Stromal cell of bone marrow (primary cell): ENCODE measurements at places on chromosomes 12 and 14.

DNA sequence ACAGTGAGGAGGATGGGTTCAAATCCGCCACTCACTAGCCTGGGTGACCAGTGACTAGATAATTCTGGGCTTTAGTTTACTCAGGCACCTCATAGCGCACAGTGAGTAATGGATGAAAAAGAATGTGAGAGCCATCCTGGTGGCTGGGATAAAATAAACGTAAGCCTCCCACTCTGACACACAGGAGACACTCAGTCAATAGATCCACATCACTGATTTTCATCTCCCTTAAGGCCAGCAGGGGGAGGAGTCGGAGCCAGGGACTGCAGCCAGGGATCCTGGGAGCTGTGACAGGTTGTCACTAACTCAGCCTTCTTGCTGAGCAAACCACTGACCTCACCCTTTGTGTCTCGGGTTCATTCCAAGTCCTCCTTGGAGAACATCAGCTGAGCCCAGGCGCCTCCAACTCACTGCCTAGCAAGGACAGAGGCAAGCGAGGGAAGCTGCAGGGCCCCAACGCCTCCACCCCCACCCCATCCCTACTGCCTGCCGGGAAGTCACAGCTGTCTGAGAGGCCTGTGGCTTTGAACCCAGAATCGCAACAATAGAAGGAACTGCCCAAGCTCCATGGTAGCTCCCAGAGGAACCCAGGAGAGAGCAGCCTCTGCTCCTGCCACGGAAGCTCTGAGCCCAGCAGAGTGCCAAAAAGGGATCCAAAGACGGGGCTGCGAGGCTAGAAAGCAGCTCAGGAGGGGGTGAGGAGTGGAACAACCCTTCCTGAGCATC lies 30.7 kb downstream of the PXN start:
- DNase-seq, result peak; percentile 96

- no peak for DNase-seq
Measured at GRCh38 chr14:101361451-101362433, 199.6 kb upstream of the DIO3 start.

DNA sequence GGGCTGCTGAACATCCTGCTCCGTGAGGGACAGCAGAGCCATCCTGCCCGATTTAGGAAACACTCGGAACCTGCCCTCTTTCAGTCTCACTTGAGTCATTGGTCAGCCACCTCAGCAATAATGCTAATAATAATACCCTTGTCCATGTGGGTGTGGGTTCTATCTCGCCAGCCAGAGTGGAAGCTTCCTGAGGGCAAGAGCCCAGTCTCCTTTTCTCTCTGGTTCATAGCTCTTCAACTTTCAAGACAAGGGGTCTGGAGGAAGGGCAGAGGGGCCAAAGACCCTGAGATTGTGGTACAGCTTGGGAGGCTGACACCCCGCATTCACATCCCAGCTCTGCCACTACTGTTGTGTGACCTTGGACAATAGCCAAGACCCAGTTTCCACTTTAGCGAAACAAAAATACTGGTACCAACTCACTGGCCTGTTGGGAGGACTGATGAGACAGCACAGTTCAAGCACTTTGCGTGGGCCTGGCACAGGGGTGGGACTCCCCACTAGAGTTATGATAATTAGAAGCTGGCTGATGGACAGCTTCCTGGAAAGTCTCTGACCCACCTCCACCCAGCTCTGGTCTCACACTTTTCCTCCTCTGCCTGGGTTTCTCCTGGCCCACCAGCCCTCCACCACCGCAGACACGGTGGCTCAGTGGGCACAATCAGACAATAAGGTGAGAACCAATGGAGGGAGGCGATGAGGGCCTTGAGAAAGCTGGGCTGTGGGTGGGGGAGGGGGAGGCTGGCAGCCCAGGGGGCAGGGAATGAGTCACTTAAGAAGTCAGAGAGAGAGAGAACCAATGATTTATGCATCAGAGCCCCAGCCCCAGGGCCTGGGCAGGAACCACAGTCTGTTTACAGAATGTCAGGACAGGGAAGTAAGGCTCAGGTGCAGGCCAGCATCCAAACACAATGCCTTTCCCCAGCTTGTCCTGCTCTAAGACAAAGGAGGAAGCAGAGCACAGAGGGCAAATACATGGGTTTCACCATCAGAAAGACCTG lies 9.6 kb downstream of the FAIM2 start:
- DNase-seq, result no peak

- no peak for DNase-seq
Measured at GRCh38 chr14:94322648-94323570, at the start of gene SERPINA6. Gene SERPINA6 (minus strand): TSS chr14:94323336. CDS start chr14:94314648, 8,688 bp downstream.

DNA sequence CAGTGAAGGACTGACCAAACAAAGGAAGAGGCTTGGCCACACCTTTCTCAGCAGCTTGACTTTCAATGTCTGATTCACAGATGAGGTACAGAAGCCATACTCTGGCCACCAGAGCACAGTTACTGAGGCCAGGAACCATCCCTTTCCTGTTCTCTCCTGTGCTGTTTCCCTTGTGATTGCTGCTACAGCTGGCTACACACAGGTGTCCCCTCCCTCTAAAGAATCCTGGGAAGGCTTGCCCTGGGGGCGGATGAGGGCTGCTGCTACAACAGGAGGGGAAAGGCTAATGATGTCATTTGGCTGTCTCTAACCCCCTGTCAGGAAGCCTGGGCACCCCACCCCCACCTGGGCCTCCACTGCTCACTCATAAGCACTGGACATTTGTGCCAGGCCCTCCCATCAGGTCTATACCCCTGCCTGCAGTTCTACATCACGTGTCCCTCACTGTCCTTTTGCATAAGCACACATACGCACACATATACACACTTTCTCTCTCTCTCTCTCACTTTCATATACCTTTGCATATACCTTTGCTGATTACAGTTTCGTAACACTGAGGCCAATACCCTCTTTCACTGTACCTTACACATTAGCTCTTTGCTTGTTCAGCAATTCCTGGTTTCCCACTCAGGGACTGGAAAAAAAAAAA lies 41.4 kb downstream of the PRPF40B start:
- no peak for DNase-seq

DNA sequence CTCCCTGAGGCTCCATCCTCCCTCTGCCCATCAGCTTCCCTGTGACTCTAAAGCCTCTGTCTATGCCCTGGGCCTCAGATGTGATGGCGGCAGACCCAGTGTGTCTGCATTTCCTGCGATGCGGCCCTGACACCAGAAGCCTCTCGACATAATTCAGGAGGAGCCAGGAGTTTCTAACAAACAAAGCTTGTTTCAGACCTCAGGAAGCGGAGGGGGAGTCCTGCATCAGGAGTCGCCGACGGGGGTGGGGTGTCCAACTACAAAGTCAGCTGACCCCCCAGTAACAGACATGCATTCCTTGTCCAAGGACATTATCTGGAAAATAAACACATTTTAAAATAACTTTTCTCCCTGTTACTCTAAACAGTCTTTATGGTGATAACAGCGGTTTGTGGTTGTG lies 167.5 kb downstream of the DPF3 start:
- no peak for DNase-seq

DNA sequence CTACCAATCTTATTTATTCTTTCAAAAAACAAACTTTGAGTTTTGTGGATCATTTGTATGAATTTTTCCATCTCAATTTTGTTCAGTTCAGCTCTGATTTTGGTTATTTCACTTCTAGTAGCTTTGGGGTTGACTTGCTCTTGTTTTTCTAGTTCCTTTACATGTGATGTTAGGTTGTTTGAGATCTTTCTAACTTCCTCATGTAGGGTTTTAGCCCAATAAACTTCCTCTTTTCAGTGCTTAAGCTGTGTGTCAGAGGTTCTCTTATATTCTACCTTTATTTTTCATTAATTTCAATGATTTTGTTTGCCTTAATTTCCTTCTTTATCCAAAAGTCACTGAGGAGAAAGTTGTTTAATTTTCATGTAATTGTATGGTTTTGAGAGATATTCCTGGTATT lies 860.4 kb upstream of the FBXO33 start:
- DNase-seq, result no peak

GRCh38 chr12:24947541-24948419 lies 1.1 kb downstream of the BCAT1 start:
- DNase-seq, result no peak

GRCh38 chr12:80567401-80567800 lies 123.4 kb downstream of the PTPRQ start:
- DNase-seq, result no peak

DNA sequence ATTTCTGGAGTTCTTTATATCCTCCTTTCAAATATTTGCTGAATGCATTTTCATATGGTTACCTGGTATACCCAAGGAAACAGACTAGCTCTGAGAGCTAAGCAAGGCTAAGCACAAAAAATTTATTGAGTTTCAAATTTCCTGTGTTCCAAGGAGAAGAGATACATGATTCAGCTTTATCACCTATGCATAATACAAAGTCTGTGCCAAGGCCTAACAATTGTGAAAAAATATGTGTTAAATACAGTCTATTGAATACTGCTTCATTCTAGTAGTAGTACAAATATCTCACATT lies 103.7 kb upstream of the LGR5 start:
- DNase-seq, result no peak

GRCh38 chr14:34018125-34018524 lies 67.3 kb upstream of the EGLN3 start:
- no peak for DNase-seq

GRCh38 chr14:83342590-83342989 lies 1808.9 kb upstream of the SEL1L start:
- DNase-seq, result peak; percentile 59

- DNase-seq, result peak; percentile 54
Measured at GRCh38 chr12:49674318-49674981, 32.8 kb downstream of the FMNL3 start.

DNA sequence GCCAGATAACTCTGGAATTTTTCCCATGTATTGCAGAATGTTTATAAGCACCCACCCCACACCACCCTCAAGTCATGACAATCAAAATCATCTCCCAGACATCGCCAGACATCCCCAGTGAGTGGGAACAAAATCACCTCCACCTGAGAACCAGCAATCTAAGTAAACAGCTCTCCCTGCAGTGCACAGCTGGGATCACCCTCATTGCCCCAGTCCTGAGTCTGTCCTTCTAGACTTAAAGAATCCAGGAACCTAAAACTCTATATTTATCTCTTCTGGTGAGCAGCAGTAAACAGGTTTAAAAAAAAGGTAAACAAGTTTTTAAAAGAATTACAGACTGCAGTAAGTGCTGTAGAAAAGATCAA lies 43.3 kb upstream of the CMKLR1 start:
- DNase-seq, result no peak

DNA sequence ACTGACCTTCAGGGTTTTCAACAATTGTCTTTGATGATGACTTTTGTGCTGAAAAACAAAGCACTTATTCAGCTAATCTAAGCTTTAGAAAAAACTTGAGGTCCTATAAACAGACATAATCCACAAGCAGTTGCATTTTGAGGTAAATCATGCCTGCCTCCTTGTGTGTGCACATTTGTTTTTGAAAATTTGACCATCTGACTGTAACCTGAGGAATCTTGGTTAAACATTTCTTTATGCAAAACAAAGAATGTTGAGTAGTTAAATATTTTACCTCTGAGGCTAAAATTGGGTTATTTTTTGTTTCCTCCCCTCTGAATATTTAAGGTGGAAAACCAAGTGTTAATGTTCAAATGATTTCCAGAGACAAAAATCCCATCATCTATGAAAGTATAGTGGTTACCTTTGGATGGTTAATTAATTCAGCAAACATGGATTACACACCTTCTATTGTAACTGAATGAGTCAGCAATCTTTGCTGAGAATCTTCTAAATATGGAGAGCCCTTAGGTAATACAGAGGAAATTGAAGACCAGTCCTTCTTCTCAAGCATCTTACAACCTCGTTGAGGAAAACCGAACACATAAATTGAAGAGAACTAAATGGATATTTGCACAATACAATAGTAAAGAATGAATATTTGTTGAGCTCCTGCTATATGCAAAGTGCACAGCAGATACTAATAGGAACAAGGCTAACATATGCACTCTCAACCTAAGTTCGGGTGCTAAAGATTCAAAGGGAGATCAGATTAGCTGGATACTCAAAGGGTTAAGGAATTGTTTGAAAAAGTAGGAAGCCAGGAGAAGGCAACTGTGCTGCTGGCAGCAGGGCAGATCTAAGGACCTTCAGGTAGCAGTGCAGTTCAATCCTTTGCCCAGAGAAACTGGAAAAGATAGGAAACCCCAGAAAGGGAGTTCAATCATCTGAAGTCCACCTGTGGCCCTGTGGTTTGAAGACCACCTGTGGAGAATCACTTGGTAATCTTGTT lies 115.2 kb downstream of the BMP4 start:
- no peak for DNase-seq

- DNase-seq, result peak; percentile 65
Measured at GRCh38 chr14:99215277-99215676, 56.7 kb downstream of the BCL11B start.

DNA sequence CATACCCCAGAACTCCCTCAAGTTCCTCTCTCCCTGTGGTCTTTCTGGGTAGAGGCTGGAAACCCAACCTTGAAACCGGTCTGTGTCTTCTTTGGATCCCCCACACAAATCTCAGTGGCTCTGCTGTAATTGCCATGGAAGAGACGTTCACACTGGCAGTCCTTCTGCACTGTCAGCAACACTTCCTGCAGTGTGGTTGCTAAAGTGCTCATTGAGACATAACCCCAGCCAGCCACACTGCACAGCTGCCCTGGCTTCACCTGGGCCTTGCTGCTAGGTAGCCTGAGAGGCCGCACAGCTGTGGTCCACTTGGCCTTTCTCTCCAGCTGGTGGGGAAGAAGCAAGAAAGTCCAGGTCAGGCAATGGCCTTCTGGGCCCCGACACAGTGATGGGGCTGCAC lies 2.4 kb downstream of the GZMH start:
- no peak for DNase-seq

DNA sequence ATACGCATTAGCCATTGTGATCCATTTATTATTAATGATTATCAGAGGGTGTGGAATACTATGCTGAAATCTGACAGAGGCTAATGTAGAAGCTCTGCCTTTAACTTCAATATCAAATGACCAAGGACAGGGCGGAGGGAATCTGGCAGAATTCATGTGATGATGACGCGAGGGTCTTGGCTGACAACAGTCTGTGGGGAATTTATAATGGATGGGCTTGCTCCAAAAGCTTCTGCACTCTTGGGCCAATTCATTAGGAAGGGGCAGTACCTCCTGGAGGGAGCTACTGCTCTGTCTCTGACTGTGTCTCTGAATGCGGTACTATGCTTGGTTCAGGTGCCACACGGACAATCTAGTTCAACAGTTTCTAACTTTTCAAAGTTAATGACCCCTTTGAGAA lies 46.2 kb downstream of the GALNT8 start:
- no peak for DNase-seq

DNA sequence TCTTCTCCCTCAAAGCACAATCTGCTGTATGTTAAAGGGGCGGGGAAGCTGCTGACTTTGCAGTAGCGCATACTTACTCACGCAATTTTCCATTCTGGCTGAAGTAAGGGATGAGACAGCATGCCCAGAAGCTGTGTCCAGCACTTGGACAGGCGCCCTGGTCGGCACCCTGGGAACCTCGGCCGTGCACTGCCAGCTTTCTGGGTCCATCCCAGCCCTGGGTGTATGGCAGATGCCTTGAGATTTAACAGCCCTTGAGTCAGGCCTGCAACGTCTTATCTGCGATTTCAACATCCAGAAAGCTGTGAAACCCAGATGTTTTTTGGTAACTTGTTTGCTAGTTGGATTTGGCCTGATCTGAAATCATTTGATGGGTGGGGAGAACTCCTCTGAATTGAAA lies 16.1 kb downstream of the EML1 start:
- peak; percentile 90 for DNase-seq

GRCh38 chr12:113118142-113118541 lies 17.4 kb downstream of the RASAL1 start:
- DNase-seq, result no peak

GRCh38 chr14:75960231-75960630 lies 21.6 kb downstream of the TGFB3 start:
- DNase-seq, result no peak
